ENCODE measurements at places on chromosomes 2 and 18.

DNA sequence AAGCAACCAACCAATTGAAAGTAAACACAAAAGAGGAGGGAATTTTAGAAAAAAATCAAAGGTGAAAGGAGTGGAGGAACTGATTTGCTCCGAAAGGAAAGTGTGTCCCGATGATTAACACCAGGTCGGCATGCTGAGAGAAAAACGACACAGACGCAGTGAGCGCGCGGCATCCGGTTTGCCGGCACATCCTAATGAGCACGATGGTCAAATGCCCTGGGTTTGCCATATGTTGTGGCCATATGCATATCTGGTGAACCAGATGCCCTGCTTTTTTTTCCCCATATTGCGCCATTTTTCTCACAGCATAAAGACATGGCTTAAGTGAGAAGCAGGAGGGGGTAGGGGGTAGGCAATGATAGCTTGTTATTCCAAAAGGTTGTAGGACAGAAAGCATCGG lies 626.7 kb downstream of the BCL11A start:
- DNase-seq = no peak

- no peak for DNase-seq
These were observed 16.8 kb upstream of the SMAD4 start for GRCh38 chr18:51013259-51013658.

GRCh38 chr2:23204685-23205242 lies 180.2 kb upstream of the KLHL29 start:
- DNase-seq = no peak

- no peak for DNase-seq
These were observed 208.8 kb upstream of the TWIST2 start for GRCh38 chr2:238638982-238639628.

DNA sequence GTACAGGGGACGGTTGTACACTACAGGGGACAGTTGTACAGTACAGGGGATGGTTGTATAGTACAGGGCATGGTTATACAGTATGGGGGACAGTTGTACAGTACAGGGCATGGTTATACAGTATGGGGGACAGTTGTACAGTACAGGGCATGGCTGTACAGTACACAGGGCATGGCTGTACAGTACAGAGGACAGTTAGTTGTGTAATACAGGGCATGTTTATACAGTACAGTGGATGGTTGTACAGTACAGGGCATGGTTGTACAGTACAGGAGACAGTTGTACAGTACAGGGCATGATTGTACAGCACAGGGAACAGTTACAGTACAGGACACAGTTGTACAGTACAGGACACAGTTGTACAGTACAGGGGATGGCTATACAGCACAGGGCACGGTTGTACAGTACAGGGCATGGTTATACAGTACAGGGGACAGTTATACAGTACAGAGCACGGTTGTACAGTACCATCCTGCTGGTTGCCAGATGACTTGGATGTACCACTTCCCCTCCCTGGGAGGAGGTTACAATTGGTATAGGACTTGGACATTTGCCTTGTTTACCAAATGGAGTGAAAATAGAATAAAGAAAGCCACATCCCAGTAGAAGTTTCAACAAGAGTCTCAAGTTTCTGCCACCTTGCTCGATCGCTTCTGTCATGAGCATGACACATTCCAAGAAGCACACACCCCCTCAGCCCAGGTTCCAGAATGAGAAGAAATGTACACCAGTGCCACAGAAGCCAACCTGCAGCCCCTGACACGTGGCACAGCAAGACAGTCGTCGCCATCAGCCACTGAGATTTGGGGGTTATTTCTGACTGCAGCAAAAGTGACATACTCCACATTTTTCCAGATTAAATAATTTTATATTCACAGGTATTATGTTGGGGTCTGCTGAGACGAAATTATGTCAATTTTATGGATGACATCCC lies 16.0 kb downstream of the CYRIA start:
- no peak for DNase-seq

DNA sequence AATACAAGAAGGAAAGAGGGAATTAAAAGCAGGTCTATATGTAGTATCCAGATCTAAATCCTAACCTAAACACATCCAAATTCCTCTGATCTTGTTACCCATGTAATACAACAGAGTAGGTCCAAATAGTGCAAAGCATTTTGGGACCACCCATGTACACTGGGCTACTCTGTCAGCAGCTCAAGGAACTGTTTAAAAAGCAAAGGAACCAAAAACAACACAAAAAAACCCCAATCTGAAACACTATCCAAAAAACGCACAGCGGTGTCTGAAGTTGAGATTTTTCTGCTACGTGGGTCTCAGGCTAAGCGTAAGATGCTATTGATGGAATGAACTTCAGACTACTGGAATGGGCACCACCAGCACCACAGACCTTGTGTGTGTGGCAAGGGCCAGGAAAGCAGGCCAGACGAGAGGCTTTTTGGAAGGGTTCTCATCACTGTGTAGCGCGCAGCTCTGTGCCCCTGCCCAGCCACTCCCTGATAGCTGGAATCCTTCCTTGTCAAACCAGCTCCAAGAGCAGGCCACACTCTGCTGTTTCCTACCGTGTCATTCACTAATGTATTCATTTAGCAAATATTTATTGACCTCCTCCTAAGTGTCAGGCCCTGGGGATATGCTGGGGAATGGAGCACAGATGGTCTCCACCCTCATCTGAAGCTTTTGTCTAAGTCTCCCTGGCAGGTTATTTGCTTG lies 101.4 kb downstream of the COLEC12 start:
- no peak for DNase-seq

GRCh38 chr18:33034212-33034611 lies 261.4 kb upstream of the KLHL14 start:
- no peak for DNase-seq

DNA sequence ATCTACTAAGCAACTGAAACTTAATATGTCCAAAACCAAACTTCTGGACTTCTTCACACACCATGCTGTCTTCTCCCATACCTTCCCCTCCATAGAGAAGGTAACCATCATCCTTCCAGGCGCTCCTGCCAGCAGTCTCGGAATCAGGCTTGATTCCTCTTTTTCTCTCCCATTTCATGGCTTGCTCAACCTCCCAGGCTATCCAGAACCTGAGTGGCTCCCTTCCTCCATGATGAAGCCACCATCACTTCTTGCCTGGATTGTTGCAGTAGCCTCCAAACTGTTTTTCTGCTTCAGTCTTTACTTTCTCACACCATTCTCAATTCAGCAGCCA lies 40.1 kb upstream of the NDUFV2 start:
- DNase-seq = no peak

DNA sequence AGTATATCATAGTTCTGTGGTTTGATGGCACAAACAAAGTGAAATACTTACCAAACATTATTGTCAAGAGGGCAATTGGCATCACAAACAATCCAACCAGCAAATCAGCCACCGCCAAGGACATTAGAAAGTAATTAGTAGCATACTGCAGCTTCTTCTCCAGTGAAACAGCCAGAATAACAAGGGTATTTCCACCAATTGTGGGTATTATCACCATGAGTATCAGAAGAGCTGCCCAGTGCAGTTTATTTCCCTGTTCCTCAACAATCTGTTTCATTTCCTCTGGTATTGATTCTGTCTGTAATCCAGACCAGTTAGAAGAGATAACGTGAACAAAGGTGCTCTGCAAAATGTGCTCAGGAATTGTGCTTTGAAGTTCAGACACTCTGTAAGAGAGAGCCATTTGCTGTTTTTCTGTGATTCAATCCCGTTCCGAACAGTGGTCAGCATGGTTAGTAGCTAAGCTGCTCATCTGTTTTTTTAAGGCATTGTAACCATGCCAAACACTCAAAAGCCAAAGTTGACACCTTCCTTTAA lies 1.4 kb downstream of the HTR2B start:
- DNase-seq = no peak

GRCh38 chr2:59237311-59237710 lies 996.2 kb upstream of the FANCL start:
- DNase-seq = no peak

- no peak for DNase-seq
These were observed 29.3 kb downstream of the TGFA start for GRCh38 chr2:70523996-70524965.

DNA sequence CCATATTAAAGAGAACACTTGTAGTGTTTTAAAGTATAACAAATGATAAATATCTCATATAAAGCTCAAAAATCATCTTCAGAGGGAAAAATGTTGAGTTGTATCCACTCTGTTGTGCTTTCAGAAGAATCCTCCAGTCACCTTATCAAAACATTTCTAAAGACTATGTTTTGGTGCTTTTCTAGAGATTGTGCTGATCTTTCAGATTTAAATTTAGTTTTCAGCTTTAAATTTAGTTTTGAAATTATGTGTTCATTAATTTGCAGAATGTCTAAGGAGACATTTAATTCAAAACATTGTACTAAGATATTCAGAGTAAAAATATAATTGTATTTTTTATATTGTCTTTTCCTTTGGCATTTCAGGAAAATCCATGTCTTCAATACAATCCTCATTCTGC lies 303.1 kb upstream of the KYNU start:
- DNase-seq = no peak

GRCh38 chr2:196079052-196079451 lies 10.4 kb upstream of the DNAH7 start:
- DNase-seq = no peak

GRCh38 chr2:147588191-147588590 lies 256.6 kb upstream of the ACVR2A start:
- no peak for DNase-seq

DNA sequence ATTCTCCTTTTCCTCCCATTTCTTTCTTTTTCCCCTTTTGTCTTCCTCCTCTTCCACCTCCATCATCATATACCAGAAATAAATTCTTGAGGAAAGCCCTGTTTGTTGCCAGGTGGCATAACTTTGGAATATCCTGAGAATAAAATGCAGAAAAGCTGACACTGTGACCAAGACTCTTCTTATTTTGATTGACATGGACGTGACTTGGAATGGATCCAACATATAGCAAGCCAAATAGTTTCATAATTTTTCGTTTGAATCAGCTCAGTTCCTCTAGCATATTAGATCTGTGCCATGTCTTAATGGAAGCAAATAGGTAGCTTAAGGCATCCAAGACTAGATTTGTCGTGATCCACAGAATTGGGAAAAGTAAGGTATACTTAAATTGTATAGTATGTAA lies 354.7 kb upstream of the FIGN start:
- DNase-seq = no peak

DNA sequence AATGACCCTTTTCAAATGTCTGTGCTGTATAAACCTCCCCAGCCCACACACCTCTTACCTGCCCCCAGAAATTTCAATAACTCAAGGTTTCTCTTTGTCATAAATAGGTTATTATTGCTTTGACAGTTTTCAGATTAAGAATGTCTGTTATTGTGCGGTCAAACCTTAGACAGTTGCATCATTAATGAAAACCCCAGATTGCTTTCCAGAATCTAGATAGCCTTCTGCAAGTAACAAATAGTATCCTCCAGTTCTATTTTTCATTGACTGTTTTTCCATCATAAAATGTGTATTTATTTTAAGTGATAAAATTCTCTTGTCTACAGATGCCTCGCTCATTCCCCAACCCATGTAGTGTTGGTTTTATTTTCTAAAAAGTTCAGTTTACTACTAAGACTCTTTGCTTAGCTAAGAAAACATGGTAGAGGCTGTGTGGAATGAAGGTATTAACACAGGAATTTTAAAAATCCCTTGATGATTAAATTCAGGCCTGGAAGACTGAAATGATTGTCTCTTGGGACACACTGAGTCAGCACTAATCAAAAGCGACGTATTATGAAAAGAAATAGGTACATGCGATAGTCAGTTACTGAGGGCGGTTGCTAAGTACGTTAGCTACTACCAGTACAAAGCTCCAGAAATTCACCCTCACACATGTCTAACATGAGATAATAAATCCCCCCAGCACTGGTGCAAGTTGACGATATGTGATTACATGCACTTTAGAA lies 38.4 kb upstream of the ITGAV start:
- no peak for DNase-seq

- no peak for DNase-seq
These were observed 4.2 kb upstream of the HOXD13 start for GRCh38 chr2:176088048-176088936.

GRCh38 chr2:83578405-83578804 lies 880.7 kb downstream of the SUCLG1 start:
- DNase-seq = no peak

GRCh38 chr2:16185801-16186272 lies 245.5 kb downstream of the MYCN start:
- no peak for DNase-seq

- DNase-seq = no peak
These were observed 152.7 kb upstream of the HDAC4 start for GRCh38 chr2:239553376-239554000.

- DNase-seq = no peak
These were observed 133.2 kb upstream of the EPHA4 start for GRCh38 chr2:221705185-221705877.

DNA sequence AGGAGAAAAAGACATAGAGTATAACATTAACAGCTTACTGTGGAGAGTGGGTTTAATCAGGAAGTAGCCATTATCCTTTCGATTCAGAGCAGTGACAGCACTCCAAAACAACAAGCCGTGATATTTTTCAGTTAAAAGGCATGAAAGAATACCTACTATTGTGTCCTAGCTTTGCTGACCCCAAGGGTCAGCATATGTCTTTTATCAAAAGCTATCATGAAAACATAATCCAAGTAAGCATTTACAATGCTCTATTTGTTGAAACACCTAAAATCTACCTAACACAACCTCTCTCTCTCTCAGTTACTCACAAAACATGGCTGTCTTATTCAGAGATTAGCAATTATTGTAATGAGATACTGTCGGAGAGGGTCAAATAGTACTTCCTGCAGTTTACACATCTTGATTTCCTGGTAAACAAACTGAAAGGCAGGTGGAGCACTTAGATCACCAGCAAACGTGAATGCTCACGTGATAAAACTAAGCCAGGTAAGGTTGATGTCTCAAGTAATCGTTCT lies 100.0 kb downstream of the BAZ2B start:
- no peak for DNase-seq

GRCh38 chr2:234772733-234773060 lies 179.1 kb upstream of the SH3BP4 start:
- no peak for DNase-seq

DNA sequence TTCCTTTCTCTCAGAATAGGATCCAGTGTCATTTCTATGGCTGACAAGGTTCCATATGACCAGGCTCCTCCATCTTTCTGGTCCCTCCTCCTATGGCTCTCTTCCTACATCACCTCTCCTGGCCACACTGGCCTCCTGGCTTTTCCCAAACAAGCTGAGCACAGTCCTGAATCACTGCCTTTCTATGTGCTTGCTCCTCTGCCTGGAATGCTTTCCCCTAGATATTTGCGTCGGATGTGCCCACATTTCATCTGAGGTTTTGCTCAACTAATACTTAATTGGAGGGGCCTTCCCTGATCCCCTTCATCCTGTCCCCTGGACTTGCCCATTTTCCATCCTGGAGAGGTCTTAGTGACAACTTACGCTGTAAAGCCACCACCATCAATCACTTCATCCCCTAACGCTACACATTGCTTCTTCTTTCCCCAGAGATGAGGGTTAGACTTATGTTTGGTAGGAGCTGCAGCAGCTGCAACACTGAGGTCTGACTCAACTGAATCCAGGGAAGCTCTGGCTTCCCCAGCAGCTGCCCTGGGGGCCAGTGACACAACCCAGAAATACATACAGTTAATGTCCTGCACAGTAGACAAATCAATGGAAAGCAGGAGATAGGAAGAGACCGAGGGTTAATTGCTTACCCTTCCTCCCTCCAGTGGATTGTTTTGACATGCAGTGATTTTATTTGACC lies 42.9 kb downstream of the QPCT start:
- DNase-seq = no peak

Measured in activated CD4-positive, alpha-beta T cell treated with anti-CD3 and anti-CD28 coated beads for 1 hour (primary cell).